ENCODE measurements at places on chromosomes 2 and 18.

DNA sequence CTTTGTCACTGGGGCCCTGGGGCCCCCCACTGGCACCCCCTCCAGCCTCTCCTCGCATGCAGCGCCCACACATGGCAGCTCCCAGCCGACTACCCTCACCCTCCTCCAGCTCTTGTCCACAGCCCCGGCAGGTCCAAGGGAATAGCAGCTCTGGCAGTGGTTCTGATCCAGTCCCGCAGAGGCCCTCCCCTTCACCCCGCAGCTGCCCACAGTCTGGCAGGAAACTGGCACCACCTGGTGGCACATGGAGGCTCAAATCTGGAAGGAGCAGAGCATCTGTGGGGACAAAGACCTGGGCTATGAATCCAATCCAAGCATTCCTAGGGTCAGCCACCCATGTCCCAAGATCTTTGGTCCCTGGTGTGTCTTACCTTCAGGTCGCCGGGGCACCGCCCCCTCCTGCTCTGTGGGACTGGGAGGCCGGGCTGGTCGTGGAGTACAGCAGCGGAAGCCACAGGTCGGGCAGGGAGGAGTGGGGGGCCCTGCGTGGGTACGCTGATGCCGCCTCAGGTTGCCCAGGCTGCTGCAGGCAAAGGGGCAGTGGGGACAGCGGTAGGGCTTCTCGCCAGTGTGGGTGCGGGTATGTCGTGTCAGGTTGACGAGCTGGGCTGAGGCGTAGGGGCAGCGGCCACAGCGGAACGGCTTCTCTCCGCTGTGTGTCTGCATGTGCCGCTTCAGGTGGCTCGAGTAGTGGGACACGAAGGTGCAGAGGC is 2.3 kb downstream of the ZNF513 start:
- no peak for DNase-seq

DNA sequence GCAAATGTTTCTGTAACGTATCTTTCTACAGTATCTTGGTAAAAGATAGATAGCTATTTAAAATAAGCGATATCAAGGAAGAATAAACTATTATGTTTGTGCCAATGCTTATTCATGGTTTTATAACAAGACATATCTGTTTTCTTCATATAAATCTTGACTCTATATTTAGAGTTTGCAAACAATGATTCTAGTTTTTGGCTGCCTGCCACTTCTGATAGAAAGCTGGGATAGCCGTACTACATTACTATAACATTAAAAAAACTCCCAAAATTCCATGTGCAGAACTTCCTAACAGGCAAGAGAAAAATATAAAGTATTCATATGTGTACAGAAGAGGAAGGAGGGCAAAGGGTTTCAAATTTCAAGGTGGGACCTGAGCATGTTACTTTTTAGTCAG is 985.0 kb downstream of the BCL11A start:
- DNase-seq, result no peak

DNA sequence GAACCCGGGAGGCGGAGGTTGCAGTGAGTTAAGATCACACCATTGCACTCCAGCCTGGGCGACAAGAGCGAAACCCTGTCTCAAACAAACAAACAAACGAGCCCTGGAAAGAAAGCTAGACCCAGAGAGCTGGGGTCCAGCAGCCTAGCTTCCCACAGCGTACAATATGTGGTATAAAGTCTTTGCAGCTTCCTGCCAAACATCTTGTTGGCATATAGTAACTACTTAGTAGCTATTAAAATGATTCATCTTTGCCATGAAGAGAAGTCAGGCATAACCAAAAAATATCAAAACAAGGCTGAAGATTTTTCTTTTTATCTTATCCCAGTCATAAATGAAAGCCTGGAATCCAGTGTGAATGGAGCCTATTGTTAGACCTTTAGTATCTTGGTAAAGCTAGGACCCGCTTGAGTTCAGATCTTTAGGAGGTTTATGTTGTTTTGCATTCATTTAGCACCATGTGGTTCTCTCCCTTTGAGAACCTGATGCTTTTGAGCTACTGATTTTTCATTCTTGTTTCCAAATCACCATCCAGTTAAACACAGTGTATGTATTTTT is 139.7 kb upstream of the NOSTRIN start:
- no peak for DNase-seq

DNA sequence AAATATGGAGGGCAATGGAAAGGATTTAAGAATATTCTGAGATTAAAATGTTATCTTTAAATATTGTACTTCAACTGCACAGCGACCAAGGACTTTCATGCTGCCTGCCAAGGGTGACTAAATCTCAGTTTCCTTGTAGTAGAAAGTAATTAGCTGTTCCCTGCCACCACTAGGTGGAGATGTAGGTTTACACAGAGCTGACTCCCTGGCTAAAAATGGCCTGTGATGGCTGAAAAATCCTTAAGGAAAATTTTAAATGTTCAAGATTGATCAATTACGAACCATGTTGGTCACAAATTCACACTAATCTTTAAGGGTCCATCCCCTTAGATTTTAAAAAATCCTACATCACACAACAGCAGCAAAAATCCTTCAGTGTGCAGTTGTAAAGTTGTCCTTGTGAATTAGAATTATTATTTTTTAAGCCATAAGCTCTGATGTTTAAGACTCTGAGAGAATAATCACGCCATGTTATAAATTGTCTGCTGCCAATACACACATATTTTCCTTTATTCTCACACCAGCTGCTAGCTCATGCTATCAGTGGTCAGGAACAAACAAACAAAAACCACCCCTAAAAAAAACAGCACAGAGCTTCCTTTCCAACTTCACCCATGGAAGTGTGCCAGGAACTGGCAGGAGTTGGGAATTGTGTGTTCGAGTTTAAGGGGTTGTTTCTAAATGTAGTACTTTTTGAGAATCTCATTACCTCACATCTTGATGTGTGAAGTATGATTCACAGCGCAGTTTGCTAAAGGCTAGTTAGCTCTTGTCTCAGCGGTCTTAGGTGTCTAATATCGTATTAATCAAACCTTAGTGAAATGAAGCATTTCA is 399.8 kb downstream of the TMEM182 start:
- DNase-seq, result peak; percentile 27

GRCh38 chr2:203763938-203764664 is 57.7 kb downstream of the CD28 start:
- DNase-seq, result no peak
